CD4-positive, alpha-beta memory T cell (primary cell): ENCODE measurements at places on chromosomes 2 and 18.

DNA sequence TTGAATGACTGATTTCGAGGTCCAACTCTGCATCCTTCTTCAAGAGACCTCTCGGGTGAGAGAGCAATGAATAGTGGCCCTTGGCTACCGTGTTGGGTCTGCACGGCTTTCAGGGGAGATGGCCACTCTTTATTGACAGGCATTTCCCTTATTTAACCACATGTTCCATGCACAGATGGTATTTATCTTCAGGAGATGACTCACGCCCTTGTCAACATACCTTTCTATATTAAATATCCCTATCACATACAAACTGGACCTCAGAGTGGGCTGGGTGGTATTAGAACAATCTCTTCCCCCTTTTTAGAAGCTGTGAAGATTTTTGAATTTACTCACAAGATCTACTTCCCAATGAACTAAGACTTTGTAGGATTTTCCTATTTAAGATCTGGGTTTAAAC lies 109.6 kb upstream of the CDC42EP3 start:
- no peak for DNase-seq

DNA sequence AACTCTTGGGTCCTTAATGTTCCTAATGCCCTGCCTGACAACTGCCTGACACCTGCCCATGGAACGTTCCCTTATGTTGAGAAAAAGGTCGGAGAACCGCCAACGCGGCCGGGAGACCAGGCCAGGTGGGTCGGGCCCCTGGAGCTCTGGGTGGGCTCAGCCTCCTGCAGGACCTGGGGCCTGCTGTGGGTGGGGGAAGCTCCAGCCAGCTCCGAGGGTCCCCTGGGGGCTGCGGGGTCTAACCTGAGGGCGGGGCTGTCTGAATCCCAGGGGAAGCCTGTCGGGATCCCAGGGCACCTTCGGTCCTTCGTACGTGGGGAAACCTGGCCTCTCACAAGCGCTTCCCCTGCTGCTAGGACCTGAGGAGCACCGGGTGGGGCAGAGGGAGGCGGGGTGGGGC lies 296.0 kb downstream of the NDUFA10 start:
- DNase-seq: no peak

DNA sequence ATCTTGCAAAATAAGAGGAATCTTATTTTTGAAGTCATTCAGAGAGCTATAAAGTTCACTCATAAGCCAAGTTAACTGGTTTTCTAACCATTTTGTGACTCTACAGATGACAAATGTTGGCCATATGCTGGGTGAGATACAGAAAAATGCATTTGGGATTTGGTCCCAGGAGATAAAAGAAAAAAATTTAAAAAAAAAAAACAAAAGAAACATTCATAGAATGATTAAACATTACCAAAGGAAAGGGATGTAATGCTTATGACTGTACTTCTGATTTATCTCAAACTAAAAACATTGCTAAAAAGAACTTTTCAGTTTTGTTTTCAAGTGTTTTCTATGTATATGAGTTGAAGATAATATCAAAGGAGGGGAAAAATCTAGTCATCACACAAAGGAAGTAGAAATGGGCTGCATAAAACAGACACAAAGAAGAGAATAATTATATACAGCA lies 43.1 kb downstream of the PELI1 start:
- peak; percentile 19 for DNase-seq

GRCh38 chr2:15159206-15159605 lies 401.9 kb downstream of the NBAS start:
- no peak for DNase-seq

DNA sequence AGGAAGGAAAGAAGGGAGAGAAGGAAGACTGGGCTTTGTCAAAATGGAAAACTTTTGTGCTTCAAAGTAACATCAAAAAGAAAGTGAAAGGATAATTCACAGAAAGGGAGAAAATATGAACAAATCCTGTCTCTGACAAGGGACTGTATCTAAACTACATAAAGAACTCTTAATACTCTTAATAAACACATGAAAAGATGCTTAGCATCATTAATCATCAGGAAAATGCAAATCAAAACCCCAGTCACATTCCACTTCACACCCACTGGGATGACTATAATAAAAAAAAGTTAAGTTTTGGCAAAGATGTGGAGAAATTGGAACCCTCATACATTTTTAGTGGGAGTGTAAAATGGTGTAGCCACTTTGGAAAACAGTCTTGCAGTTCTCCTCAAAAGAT lies 11.8 kb upstream of the ZFP36L2 start:
- no peak for DNase-seq

- no peak for DNase-seq
Measured at GRCh38 chr2:213764849-213765248, 480.6 kb downstream of the SPAG16 start.
